ELF-1 (cell line): ENCODE measurements at places on chromosomes 12 and 14.

GRCh38 chr12:127583041-127583440 is 683.9 kb upstream of the TMEM132C start:
- DNase-seq: no peak

DNA sequence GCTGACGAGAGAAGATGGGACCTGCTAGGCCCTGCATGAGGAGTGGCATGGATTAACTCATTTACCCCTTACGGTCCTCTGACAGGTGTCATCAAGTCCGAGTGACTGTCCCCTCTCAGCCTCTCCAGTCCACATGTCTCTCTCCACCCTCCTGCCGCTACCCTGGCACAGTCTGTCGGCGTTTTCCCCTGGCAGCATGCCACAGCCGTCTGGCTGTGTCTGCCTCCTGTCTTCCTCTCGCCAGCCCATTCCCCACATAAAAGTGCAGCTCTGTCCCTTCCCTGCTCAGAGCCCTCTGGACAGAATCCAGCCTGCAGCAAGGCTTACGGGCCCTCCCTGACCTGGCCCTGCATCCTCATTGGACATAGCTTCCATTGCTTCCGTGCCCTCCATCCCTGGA is 45.6 kb downstream of the UBE3B start:
- no peak for DNase-seq

DNA sequence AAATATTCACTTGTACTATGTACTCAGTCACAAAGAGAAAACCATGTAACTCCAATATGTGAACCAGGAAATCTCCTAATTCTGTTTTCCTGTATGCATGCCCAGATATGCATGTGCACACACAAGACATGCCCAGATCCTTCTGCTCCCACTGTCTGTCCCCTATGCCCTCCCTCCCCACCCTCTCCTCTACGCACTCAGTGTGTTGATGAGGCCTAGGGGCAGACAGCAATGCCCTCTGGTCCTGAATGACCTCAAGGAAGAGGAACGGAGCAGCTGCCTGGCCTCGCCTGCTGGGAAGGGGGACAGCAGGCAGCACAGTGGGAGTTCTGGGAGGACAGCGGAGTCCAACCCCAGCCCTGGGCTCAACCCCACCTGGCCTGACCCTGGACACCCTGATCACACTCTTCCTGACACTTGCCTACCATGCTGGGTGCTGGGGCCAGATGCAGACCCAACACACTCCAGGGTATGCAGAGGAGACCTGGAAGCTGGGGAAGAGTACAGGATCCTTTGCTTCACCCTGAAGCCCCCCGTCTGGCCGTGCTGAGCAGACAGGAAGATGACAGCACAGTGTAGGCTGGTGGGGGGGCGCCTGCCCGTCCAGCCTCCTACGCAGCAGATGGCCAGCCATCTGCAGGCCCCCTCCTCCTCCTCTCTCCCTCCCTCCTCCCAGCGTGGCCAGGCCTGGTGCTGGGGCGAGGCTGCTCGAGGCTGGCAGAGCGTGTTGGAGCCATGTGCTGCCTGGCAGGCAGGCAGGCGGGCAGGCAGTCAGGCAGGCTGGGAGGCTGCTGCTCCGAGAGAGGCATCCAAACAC is 106.6 kb upstream of the NCOR2 start:
- DNase-seq: no peak

DNA sequence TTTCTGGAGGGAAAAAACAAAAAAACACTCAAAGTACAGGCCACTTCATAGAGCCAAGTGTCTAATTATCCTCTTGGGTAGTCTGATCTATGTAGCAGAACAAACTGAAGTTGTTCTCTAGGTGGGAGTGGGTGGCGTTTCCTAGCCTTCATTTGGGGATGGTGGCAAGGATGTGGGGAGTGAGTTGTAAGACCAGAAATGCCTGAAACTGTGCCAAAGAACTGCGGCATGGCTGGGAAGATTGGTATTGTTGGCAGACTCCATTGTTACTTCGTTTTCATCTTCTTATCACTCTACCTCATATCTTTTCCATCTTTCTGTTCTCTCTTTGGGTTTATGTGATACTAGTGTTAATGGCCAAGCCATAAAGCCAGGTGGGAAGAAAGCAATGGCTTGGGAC is 177.3 kb upstream of the DDHD1 start:
- DNase-seq: no peak

GRCh38 chr12:60926256-60926655 is 1330.4 kb downstream of the SLC16A7 start:
- DNase-seq: no peak

GRCh38 chr12:88896958-88897357 is 316.7 kb upstream of the KITLG start:
- no peak for DNase-seq

- no peak for DNase-seq
Observed at GRCh38 chr12:67656251-67656650, 7.7 kb downstream of the DYRK2 start.

- no peak for DNase-seq
Observed at GRCh38 chr12:28882444-28882843, 266.6 kb upstream of the FAR2 start.

DNA sequence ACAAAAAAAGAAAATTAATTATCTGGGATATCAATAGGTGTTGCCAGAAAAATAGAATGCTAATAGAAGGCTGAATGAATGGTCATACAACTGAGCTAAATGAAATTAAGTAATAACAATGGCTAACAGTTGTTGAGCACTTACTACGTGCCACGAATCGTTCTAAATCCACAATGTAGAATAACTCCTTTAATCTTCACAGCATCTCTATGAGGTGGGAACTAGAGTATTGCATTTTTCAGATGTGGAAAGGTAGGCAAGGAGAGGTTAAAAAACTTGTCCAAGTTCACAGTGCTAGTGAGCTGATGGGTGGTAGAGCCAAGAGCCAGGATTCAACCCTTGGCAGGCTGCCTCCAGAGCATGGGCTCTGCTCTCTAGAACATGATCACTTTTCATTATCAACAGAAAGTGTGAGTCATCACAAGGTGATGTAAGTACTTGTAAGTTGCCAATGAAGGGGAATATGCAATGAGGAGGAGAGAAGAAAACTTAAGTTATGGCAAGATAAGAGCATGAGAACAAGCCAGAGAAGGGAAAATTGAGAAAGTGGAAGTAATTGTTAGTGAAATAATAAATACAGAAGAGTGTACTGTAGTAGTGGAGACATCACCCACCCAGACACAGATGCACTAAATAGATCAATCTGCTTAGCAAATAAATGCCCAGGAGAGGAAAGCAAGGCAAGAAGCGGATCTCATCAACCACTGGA is 122.1 kb downstream of the PRKD1 start:
- DNase-seq: no peak

DNA sequence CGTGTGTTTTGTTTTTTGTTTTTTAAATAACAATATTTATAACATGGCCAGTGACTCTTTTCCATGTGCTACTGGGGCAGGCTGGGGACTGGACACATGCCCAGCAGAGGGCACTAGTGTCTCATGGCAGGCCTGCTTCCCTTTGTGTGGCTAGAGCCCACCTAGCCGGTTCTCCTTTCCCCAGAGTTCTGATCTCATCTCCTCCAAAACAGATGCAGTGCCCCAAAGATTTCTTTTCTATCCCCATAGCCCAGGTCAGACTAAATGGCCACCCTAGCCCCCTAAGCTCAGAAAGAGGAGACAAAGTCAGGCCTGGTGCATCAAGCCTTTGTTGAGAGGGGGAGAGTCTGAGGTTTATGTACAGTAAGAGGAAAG is 21.2 kb downstream of the PRPF40B start:
- peak; percentile 78 for DNase-seq

GRCh38 chr12:79408689-79409088 is 282.1 kb downstream of the PAWR start:
- DNase-seq: no peak

- DNase-seq: no peak
Observed at GRCh38 chr12:116551952-116552772, 7.0 kb upstream of the MAP1LC3B2 start.

- no peak for DNase-seq
Observed at GRCh38 chr14:77738559-77739250, 22.3 kb downstream of the SNW1 start.

GRCh38 chr14:82394916-82395315 is 861.3 kb upstream of the SEL1L start:
- DNase-seq: no peak

DNA sequence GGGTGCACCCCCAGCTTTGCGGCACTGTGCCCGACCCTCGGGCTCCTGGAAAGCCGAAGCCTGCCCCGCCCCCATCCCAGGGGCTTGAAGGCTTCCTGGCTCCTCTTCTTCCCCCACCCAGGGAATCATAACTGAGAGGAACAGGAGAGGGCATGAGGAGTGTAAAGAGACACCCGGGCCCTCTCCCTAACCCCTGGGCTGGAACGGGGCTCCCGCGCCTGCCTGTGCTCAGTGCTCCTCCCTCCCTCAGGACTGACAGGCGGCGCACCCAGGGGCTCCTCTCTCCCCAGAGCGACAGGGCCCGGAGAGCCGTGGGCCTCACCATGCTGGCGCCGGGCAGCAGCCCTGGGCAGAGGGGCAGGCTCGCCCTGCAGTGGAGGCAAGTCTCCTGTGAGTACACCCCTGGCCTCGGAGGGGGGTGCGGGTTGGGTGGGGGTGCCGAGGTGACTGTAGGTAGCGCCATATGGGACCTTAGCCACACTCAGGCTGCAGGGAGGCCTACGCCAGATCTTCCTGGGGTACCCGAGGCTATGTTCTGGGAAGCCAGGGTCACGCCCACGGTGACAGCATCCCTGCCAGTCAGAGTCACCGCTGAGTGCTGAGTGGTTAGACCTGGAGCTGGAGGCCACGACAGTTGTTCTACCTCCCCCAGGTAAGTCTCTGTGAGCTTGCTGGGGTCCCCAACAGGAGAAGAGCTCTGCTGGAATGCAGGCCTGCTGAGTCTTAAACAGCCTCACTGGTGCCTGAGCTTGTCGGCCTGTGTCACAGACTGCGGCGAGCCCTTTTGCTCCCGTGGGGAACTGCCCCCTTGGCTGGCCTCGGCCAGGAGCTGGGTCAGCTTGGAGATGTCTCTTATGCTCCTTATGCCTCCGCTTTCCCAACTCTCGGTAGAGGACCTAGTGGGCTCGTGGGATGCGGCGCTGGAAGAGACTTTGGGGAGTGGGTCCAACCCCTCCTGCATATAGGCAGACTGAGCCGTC is 7.8 kb downstream of the LRTM2 start:
- DNase-seq: no peak

DNA sequence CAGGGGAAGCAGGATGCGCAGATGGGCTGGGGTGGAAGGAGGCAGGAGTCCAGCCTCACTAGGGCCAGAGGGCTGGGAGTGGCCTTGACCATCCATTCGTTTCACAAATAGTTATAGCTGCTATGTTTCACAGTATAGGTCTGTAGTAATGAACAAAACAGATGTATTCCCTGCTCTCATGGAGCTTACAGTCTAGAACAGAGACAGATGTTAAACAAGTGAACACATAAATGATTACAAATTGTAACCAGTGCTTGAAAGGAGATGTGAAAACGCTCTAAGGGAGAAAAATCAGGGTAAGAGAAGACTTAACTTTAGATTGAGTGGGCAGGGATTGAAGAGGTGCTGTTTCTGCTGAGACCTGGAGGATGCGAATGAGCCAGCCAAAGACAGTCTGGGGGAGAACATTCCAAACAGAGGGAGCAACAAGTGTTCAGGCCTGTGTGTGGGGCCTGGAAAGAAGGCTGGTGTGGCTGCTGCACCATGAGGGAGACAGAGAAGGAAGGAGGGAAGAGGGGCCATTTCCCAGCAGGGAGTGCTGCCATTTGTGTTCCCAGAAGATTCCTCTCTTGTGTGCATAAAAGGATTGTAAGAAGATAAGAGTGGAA is 14.6 kb downstream of the CFAP251 start:
- no peak for DNase-seq

DNA sequence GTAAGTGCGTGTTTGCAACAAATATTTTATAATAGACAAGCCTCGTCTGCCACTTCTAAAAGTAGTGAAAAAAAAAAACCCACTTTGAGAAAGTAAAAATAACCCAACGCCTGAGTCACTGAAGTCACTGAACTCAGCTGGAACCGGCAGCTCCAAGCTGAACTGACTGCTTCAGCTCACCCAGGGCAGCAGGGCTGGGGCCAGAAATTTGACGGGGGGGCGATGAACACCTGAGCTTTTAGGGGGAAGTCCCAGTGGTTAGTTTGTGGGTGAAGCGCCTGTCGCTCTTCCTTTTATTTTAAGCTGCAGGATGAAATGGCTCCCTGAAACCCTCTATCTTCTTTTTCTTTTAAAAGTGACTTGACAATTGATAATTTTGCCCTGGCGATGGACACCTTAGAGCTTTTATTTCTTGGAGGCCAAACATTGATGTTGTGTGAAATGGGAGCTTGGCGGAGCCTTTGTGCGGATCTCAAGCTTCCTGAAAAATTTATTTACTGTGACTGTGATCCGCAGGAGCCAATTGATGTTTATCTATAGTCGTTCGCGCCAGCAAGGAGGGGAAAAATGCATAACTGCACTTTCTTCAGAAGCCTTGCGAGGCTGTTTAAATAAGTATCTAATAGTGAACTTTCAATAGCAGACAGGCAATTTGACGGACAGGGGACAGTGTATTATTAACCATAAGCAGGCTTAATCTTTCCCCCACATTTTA is 173.2 kb upstream of the MYL2 start:
- no peak for DNase-seq

GRCh38 chr14:65184032-65184764 is 81.9 kb upstream of the MAX start:
- DNase-seq: peak; percentile 17

GRCh38 chr12:27179400-27180214 is 64.5 kb upstream of the STK38L start:
- peak; percentile 16 for DNase-seq

DNA sequence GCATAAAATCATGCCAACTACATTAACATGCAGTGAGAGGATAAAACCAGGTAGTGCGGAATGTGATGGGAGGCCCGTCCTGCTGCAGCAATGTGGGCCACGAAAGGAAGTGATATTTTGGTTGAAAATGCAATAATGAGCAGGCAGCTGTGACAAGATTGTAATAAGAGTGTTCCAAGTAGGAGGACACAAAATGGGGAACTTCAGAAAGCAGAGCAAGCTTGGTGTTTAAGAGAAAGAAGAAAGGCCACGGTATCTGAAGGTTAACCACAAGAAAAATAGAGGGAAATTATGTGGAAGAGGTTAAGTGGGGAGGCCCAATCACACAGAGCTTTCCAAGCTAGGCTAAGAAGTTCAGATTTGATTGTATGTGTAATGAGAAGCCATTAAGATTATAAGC is 34.3 kb downstream of the OVCH1 start:
- no peak for DNase-seq

DNA sequence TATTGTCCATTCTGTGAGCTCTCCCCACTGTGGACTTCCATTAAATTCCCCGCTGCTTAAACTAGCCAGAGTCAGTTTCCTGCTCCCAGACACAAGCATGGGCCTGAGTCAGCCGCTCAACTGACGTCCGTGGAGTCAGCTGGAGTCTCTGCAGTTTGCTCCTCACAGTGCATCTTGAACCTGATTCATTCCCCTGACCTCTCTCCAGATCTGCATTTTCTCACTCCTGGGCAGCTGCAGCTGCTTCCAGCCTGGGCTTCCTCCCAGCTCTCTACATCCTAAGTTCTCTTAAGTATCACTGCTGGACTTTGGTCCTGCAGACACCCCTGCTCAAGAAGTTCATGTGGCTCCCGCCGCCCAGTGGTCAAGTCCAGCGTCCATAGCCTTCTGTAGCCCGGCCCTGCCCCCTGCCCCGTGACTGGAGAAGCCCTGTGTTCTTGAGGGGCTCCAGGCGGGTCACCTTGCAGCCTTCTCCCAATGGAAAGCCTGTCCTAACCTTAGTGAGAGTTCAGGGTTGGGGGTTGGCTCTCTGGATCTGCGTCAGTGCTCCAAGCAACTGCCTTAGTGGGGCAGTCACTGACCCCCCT is 20.0 kb downstream of the NFKBIA start:
- peak; percentile 34 for DNase-seq
